Thoracic aorta (tissue), 2 donors: ENCODE measurements at places on chromosomes 2 and 18.

DNA sequence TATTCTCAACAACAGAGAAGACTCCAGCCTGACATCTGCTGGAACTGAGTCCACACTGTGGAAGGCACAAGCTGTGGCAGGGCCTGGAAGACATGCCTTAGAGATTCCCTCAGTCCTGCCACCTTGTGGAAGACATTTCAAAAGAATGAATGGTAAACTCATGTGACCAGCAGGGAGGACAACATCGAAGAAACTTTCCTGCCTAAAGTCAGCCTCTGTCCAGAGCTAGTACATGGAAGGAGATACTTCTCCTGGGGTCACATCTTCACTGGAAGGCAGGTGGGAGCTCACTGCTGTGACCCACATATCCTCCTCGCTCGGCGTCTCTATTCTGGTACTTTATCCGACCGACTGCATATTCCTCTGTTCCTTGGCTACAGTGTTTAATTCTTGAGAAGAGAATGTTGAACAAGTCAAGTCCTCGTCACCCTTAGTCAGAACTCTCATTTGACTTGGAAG lies 59.5 kb downstream of the PUM2 start:
- no peak overlapping the region for H3K27ac ChIP-seq

- no peak for DNase-seq
- H3K4me3 ChIP-seq = no peak overlapping the region
- H3K4me1 ChIP-seq = peaks cover 20% of the 10 kb centered on the region
- H3K27ac ChIP-seq = no peak overlapping the region
Observed at GRCh38 chr2:11683476-11683875, 13.5 kb upstream of the NTSR2 start.

GRCh38 chr18:31041271-31042083 lies 1.1 kb downstream of the DSC3 start:
- H3K27ac ChIP-seq = peak overlapping the region; percentile 11
- no peak for DNase-seq
- H3K4me3 ChIP-seq = peak overlapping the region; percentile 62
- no peaks in the 10 kb centered on the region for H3K36me3 ChIP-seq
- no peaks in the 10 kb centered on the region for H3K4me1 ChIP-seq

DNA sequence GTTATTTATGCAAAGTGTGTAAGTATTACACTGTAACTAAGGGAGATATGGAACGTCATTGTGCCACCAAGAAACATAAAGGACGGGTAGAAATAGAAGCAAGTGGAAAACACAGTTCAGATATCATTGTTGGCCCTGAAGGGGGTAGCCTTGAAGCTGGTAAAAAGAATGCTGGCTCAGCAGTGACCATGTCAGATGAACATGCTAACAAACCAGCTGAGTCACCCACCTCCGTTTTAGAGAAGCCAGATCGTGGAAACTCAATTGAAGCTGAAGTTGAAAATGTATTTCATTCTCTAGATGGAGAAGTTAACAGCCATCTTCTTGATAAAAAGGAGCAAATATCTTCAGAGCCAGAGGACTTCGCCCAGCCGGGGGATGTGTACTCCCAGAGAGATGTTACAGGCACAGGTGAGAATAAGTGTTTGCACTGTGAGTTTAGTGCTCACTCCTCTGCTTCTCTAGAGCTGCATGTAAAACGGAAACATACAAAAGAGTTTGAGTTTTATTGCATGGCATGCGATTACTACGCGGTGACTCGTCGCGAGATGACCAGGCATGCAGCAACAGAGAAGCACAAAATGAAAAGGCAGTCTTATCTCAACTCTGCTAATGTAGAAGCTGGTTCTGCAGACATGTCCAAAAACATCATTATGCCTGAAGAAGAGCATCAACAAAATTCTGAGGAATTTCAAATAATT lies 36.1 kb downstream of the ZNF407 start:
- no peaks in the 10 kb centered on the region for H3K4me1 ChIP-seq
- H3K4me3 ChIP-seq = no peak overlapping the region
- H3K36me3 ChIP-seq = peaks cover 20% of the 10 kb centered on the region
- no peak for DNase-seq

GRCh38 chr2:199868431-199869226 lies 17.6 kb upstream of the FTCDNL1 start:
- no peak overlapping the region for H3K27ac ChIP-seq
- no peak for DNase-seq
- no peaks in the 10 kb centered on the region for H3K4me1 ChIP-seq
- H3K27me3 ChIP-seq = no peaks in the 10 kb centered on the region

- H3K4me1 ChIP-seq = peaks cover 7% of the 10 kb centered on the region
- no peaks in the 10 kb centered on the region for H3K27me3 ChIP-seq
- H3K36me3 ChIP-seq = no peaks in the 10 kb centered on the region
Observed at GRCh38 chr2:8116661-8117060, 565.2 kb upstream of the ID2 start.

GRCh38 chr2:232362174-232362900 lies 16.2 kb upstream of the ALPP start:
- no peak overlapping the region for H3K27ac ChIP-seq
- no peaks in the 10 kb centered on the region for H3K4me1 ChIP-seq
- H3K4me3 ChIP-seq = no peak overlapping the region
- H3K36me3 ChIP-seq = no peaks in the 10 kb centered on the region
- DNase-seq = no peak
- no peaks in the 10 kb centered on the region for H3K27me3 ChIP-seq

GRCh38 chr2:120149406-120149805 lies 73.8 kb downstream of the TMEM185B start:
- H3K27ac ChIP-seq = no peak overlapping the region
- peaks cover 8% of the 10 kb centered on the region for H3K36me3 ChIP-seq
- DNase-seq = no peak
- no peaks in the 10 kb centered on the region for H3K4me1 ChIP-seq

GRCh38 chr2:10236571-10237391 lies 65.9 kb upstream of the HPCAL1 start:
- H3K27me3 ChIP-seq = no peaks in the 10 kb centered on the region
- no peaks in the 10 kb centered on the region for H3K36me3 ChIP-seq
- H3K4me3 ChIP-seq = no peak overlapping the region
- DNase-seq = no peak

DNA sequence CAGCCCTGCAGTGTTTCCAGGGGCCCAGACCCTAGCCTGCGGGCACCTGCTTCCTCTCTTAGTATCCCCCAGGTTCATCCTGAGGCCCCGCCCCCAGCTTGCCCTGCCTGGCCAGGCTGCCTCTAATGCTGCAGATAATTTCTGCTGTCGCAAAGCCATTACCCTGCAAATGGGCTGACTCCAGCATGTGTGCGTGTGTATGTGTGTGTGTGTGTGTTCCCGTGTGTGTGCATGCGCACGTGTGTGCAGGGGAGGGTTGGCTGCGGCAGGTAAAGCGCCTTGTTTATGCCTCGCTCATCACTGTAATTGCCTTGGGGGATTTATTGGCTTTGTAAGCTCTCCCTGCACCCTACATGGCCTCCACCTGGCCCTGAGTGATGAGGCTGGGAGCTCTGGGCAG lies 7.6 kb upstream of the PRSS56 start:
- H3K27me3 ChIP-seq = no peaks in the 10 kb centered on the region
- H3K4me1 ChIP-seq = no peaks in the 10 kb centered on the region
- no peak overlapping the region for H3K27ac ChIP-seq
- no peaks in the 10 kb centered on the region for H3K36me3 ChIP-seq
- H3K4me3 ChIP-seq = no peak overlapping the region

- peaks cover 5% of the 10 kb centered on the region for H3K36me3 ChIP-seq
- no peak for DNase-seq
Observed at GRCh38 chr2:231113489-231113888, 11.4 kb downstream of the HTR2B start.

DNA sequence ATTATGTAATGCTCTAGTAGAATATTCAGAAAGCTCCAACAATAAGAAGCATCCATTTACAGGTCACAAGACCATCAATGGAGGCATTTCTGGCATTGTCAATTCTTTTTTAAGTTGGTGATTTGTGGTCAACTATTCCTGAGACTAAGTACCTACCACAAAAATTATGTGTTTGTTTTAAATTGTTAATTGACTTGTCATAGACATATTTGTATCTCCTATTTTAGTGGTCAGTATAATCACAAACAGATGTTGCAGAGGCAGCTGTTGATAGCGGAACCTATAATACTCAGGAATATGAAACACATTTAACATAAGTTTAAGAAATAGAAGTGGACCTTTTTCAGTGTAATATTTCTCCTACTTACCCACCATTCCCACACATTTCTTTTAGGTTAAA lies 430.1 kb downstream of the CCDC85A start:
- H3K4me1 ChIP-seq = no peaks in the 10 kb centered on the region
- no peaks in the 10 kb centered on the region for H3K36me3 ChIP-seq
- no peak overlapping the region for H3K4me3 ChIP-seq

DNA sequence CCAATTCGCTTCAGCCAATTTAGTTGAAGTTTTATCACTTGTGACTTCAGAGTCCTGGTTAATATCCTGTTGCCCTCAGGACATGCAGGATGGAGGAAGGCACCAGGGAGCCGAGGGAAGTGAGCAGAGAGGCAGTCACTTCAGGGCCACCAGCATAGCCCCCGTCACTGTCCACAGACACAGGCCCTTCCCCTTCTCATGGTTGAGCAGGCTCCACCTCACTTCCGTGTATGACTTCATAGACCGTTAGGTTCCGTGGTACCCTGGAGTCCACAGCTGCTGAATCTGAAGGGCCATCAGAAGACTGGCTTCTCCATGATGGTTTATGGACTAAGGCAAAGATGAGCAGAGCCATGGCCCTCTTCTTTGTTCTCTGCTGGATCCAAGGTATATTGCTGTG lies at the start of gene C2orf92:
Gene C2orf92 (plus strand): TSS at position 266 of the 400 bp plus-strand sequence. CDS start 76 bp downstream, at position 342.
- no peak within 1 kb of the TSS for H3K4me3 ChIP-seq
- H3K4me1 ChIP-seq = no peaks in the 10 kb centered on the region
- H3K27me3 ChIP-seq = no peaks in the 10 kb centered on the region
- no peak for DNase-seq
- no peaks in the 10 kb centered on the region for H3K36me3 ChIP-seq
- no peak within 1 kb of the TSS for H3K27ac ChIP-seq

GRCh38 chr2:223626716-223627115 lies 24.6 kb upstream of the SCG2 start:
- H3K27me3 ChIP-seq = no peaks in the 10 kb centered on the region
- H3K27ac ChIP-seq = no peak overlapping the region

DNA sequence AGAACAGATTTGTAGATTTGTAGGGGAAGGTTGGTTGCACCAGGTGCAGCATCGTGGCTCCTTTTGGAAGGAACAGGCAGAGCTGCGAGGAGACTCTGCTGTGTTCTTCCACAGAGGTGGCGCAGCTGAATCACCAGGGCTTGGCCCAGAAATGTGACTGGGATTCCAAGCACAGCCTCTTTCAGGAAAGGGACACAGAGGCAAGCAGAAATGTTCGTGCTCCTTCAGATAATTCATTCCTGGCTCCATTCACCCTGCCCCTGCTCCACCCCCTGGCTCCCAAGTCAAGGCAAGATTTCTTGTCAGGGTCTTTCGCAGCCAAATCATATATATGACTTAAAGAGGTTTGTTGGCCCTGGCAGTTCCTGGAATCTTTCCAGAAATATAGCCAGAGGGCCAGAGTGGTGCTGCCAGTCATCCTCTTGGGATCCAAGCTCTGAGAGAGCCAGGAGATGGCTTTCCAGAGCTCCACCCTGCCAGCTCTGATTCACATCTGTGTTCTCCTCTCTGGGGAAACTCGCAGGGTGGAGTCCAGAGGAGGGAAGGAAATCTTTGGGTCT lies 203.9 kb upstream of the TANK start:
- H3K4me3 ChIP-seq = peak overlapping the region; percentile 18
- no peaks in the 10 kb centered on the region for H3K27me3 ChIP-seq
- peaks cover 38% of the 10 kb centered on the region for H3K4me1 ChIP-seq
- DNase-seq = peak; percentile 41
- no peaks in the 10 kb centered on the region for H3K36me3 ChIP-seq

GRCh38 chr2:66156171-66156570 lies 278.8 kb upstream of the MEIS1 start:
- DNase-seq = no peak
- H3K27me3 ChIP-seq = no peaks in the 10 kb centered on the region
- no peaks in the 10 kb centered on the region for H3K4me1 ChIP-seq
- H3K27ac ChIP-seq = no peak overlapping the region
- H3K36me3 ChIP-seq = no peaks in the 10 kb centered on the region
- no peak overlapping the region for H3K4me3 ChIP-seq

DNA sequence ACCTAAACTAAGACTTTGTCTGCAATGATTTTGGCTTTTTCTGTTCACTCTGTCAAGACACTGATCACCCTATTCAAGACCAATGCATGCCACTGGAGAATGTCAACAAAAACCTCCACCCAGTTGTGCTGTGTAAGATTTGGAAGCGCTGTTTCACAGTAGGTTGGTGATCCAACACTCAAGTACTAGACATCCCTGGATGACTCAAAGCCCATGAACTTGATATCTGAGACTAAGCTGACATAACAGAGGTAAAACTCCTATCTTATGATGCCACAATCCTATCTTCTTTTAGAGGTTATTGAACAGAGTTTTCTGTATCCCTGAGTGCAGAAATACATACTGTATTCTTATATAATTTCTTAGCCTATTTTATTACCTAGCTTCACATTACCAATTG lies 251.3 kb upstream of the ETAA1 start:
- H3K4me3 ChIP-seq = no peak overlapping the region
- no peaks in the 10 kb centered on the region for H3K36me3 ChIP-seq
- no peaks in the 10 kb centered on the region for H3K27me3 ChIP-seq
- DNase-seq = no peak

DNA sequence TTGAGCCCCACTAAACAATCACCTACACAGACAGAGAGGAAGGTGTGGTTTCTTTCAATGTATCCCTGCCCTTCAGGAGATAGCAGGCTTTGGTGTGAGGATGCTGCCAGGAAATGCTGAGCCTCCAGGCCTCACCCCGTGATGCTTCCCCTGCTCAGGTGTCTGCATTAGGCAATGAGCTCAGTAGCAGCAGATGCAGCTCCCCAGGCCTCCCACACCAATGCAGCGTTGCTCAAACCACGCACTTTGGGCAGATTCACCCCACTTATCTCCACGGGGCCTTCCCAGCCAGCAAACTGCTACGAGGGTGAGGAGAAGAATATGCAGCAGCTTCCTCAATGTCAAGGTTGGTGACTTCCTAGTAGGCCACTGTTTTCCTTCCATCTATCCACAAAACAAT lies 229.3 kb upstream of the PXDN start:
- no peaks in the 10 kb centered on the region for H3K27me3 ChIP-seq
- H3K36me3 ChIP-seq = no peaks in the 10 kb centered on the region
- DNase-seq = no peak

- no peak overlapping the region for H3K4me3 ChIP-seq
- H3K36me3 ChIP-seq = no peaks in the 10 kb centered on the region
- no peak for DNase-seq
- no peaks in the 10 kb centered on the region for H3K27me3 ChIP-seq
Observed at GRCh38 chr18:3444954-3445353, 5.0 kb upstream of the TGIF1 start.

- H3K27me3 ChIP-seq = no peaks in the 10 kb centered on the region
- H3K36me3 ChIP-seq = no peaks in the 10 kb centered on the region
- H3K27ac ChIP-seq = no peak overlapping the region
Observed at GRCh38 chr2:179253226-179253625, 11.4 kb downstream of the SESTD1 start.
